AG08395 (cell line): ENCODE measurements at places on chromosomes 2 and 18.
A peak's percentile ranks its signal among the peaks of the same experiment; 100 is the strongest.

GRCh38 chr2:45822272-45822630, 170.8 kb downstream of the PRKCE start:
- no peak for DNase-seq

GRCh38 chr2:172109256-172109987, 6.7 kb upstream of the DLX2 start:
- no peak for DNase-seq

- no peak for DNase-seq
Measured at GRCh38 chr2:188478724-188479123, 187.1 kb downstream of the GULP1 start.

GRCh38 chr18:47191961-47192360, 15.8 kb upstream of the IER3IP1 start:
- DNase-seq: no peak

- no peak for DNase-seq
Measured at GRCh38 chr2:164281896-164282295, 339.4 kb downstream of the GRB14 start.

DNA sequence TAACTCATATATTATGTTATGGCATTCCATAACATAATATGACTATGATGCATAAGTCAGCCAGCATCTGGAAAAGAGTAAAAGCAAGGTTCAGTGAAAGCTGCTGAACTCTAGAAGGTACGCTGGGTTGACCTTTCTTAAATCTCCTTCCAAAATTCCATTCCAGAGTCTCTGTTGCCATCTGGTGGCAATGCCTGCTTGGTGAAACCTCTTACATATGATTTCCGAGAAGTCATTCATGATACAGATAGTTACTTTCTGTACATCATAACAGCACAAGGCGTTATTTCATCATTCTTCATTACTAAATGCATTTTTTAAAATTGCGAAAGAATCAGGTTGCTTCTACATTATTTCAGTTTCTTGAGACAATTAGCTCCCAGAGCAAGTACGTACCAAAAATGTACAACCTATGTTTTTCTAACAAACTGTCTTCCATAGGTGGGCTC, 7.0 kb upstream of the EPG5 start:
- peak; percentile 64 for DNase-seq

- DNase-seq: no peak
Measured at GRCh38 chr2:7905756-7906155, 776.1 kb upstream of the ID2 start.

DNA sequence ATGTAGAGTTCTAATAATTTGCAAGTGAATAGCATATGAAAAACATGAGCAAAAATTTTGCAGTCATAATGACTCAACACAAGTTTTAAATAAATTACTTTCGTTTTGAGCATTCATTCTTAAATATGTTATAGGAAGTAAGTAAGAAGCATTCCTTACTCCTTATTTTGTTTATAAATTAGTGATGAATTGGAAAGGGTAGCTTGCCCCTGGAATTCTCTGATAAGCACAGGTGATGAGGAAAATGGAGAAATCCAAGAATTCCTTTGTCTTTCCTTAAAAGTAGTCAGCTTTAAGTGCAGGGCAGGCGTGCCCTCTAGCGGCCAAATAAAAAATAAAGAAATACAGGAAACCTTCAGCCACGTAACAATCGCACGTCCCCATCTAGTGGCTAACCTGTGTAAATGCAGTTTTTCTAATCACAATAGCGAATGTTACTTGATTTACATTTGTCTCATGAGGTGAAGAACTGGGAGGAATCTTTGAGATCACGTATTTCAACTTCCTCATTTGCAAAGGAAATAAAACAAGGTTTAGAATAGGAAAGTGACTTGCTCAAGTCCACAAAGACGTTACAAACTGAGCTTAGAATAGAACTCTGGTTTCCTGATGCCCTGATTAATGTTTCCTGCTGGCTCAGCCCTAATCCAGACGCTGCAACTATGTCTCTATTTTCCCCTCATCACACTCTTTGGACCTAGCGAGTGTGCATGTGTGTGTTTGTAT, 47.2 kb upstream of the ZNG1B start:
- DNase-seq: peak; percentile 58

- DNase-seq: no peak
Measured at GRCh38 chr2:6370753-6371551, 494.8 kb downstream of the CMPK2 start.

DNA sequence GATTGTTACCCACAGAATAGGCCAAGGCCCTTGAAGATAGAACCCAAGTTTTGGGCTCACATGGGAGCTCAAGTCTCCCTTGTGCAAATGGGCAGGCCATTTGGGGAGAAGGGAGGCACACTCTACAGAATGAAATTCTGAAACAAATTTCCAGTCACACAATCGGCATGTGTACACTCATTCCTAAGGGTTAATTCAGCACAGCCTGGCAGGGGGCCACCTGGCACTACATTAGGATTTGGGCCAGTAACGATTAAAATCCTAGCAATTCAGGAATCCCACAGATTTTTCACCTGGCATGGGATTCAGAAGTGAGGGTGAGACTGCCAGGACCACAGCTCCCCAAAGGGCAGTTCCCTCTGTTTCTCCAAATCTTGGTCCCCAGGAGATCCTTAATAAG, 46.4 kb downstream of the BMP10 start:
- DNase-seq: peak; percentile 46
